ENCODE measurements at places on chromosomes 12 and 14.
A peak's percentile ranks its signal among the peaks of the same experiment; 100 is the strongest.

DNA sequence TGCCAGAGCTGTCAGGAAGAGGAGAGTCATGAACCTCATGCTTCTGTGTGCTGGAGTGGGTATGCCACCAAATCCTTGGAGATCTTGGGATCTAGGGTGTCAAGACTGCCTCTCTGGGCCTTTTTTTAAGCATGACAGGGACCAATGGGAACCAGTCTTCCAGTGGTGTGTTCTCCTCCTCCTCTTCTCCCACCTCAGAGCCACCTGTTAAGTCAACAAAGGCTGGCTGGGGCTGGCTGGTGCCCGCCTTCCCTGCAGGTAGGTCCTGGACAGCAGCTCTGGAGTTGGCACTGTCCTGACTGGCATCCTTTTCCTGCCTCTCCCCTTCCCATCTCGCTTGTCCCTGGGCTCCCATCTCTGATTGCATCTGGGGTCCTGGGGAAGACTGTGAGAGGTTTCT is at the start of gene DCD:
Gene DCD (minus strand): TSS at position 101 of the 400 bp plus-strand sequence. CDS start 62 bp downstream, at position 39.
- no peak for DNase-seq

DNA sequence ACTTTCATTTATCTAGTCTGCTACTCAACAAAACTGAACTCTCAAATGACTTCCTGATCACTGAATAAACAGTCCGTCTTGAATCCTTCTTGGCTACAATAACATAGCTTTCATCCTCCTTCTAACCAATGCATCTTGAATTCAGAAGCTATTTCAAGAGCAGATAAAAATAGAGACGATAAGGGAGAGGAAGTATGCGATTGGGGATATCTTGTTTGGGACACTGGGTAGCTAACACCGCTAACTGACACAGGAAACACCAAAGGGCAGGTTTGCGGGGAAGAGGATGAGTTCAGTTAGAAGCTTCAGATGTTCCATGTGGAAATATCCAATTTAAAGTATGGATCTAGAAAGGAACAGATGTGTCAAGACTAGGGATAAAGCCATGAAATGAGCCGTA is 102.5 kb downstream of the SLC41A2 start:
- no peak for DNase-seq

GRCh38 chr14:21071225-21072030 is 1.3 kb downstream of the ARHGEF40 start:
- peak; percentile 73 for DNase-seq

DNA sequence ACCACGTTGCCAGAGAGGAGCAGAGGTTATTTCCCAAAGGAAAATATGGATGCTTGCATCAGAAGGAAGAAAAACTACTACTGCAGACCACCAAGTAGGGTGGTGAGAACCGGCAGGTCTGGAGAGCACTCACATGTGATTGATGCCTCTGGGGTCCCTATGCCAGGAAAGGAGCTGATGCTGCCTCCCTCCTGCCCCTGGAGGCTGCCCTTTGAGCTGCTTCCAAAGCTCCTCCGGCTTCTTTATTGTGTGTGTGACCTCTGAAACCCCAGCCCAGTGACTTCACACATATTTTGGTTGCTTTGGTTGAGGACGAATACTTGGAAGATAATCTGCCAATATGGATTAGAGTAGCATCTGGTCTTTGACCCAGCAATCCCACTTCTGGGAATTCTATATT is 133.4 kb downstream of the AACS start:
- no peak for DNase-seq

GRCh38 chr12:52233462-52234207 is 592 bp downstream of the KRT7 start:
- DNase-seq = no peak
